ENCODE measurements at places on chromosomes 3 and 15. TPM values are rescaled to one million over a fixed set of nuclear protein-coding genes. Genes with fewer than 3 reads are reported as not detected.

SLC15A2 gene
- 3.0 TPM for total RNA-seq

CYP1A1 gene
- 3.3 TPM for total RNA-seq

MAGEL2 gene
- not detected for total RNA-seq

KCNH8 gene
- total RNA-seq: 0.26 TPM

ACSBG1 gene
- not detected for total RNA-seq

ACTC1 gene
- not detected for total RNA-seq

GADL1 gene
- total RNA-seq: not detected

CHRM5 gene
- not detected for total RNA-seq

FBXO40 gene
- total RNA-seq: not detected

TTLL13 gene
- total RNA-seq: 0.47 TPM

RETNLB gene
- 0.50 TPM for total RNA-seq

TNIK gene
- total RNA-seq: 53.0 TPM

UCN2 gene
- not detected for total RNA-seq

OXTR gene
- total RNA-seq: 0.10 TPM

DUOXA1 gene
- 0.44 TPM for total RNA-seq

SERINC4 gene
- 0.20 TPM for total RNA-seq

TMPRSS7 gene
- total RNA-seq: not detected

ZNF774 gene
- 0.70 TPM for total RNA-seq

MME gene
- total RNA-seq: 1.4 TPM

CACNA2D2 gene
- 2.6 TPM for total RNA-seq

SLC25A20 gene
- 14.7 TPM for total RNA-seq

SLC30A4 gene
- 3.7 TPM for total RNA-seq

MAP1A gene
- 2.3 TPM for total RNA-seq

ZNF660 gene
- 0.47 TPM for total RNA-seq

PSTPIP1 gene
- 110 TPM for total RNA-seq

ISLR2 gene
- total RNA-seq: not detected

MYNN gene
- 15.1 TPM for total RNA-seq

GOLGA6D gene
- total RNA-seq: 0.15 TPM

Measured in T-cell (primary cell).